ENCODE measurements at places on chromosomes 3 and 15.

DNA sequence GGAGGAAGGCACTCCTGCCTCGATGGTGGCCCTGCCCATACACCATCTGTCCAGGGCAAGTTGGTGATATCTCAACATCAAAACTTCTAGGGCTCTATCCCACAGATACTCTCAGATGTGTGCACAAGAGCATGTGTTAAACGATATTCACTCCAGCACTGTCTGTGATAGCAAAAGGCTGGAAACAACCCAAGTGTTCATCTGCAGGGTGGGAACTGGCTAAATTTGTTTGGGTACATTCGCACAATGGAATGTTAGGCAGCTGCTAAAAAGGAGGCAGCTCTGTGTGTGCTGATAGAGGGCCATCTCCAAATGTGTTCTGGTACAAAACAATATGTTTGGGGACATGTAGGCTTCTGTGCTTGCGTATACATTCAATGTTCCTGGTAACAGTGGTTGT lies 19.8 kb downstream of the IGDCC4 start:
- no peak for DNase-seq
- H3K27me3 ChIP-seq = peaks cover 38% of the 10 kb centered on the region
- H3K36me3 ChIP-seq = no peaks in the 10 kb centered on the region
- no peak overlapping the region for H3K27ac ChIP-seq

- peak; percentile 88 for DNase-seq
- peaks cover 95% of the 10 kb centered on the region for H3K4me1 ChIP-seq
- no peaks in the 10 kb centered on the region for H3K27me3 ChIP-seq
- peaks cover 87% of the 10 kb centered on the region for H3K36me3 ChIP-seq
- H3K27ac ChIP-seq = peak overlapping the region; percentile 95
These were observed 8.3 kb downstream of the PSTPIP1 start for GRCh38 chr15:77002954-77003912.

- H3K27ac ChIP-seq = no peak overlapping the region
- DNase-seq = no peak
- no peaks in the 10 kb centered on the region for H3K36me3 ChIP-seq
- H3K4me1 ChIP-seq = no peaks in the 10 kb centered on the region
These were observed 716.5 kb upstream of the GOLIM4 start for GRCh38 chr3:168812234-168812633.

DNA sequence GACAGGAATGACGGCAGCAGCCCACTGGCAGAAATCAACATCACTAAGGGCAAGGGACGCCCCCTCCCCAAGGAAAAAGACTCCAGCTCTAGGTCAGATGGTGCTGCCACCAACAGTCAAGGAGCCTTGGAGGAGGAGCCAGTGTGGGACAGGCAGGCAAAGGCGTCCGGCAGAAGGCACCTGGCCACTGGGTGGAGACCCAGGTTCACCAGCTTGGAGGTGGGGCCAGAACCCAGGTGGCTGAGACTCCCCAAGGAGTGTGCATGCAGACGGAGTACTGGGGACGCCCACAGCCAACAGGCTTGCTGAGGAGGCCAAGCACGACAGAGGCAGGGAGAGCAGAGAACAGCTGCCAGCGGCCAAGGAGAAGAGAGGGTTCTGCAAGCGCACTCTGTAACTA lies 35.2 kb downstream of the PTPN23 start:
- no peaks in the 10 kb centered on the region for H3K27me3 ChIP-seq
- no peak overlapping the region for H3K4me3 ChIP-seq
- peaks cover 4% of the 10 kb centered on the region for H3K4me1 ChIP-seq
- no peak overlapping the region for H3K27ac ChIP-seq
- H3K36me3 ChIP-seq = peaks cover 34% of the 10 kb centered on the region

- H3K4me1 ChIP-seq = no peaks in the 10 kb centered on the region
- no peaks in the 10 kb centered on the region for H3K36me3 ChIP-seq
- H3K4me3 ChIP-seq = no peak overlapping the region
- DNase-seq = no peak
- H3K27ac ChIP-seq = no peak overlapping the region
These were observed 47.2 kb upstream of the UBE3A start for GRCh38 chr15:25486051-25486450.

DNA sequence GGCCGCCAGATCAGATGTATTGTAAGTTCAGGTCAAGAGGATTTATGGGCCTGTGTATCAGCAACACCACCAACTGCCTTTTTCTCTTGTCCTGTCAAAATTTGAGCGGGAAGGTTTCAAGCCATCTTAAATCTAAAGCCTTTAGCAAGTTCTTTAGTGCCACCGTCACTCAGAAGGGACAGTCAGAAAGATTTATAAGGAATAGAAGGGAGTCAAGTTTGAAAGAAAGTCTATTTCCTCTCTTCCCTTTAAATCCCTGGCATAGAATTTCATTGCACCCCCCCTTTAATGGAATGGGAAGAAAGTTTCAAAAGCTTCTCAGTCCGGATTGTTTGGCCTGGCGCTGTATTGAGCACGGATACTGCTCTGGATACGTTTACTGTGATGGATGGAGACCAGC lies 359.4 kb downstream of the FEZF2 start:
- H3K4me3 ChIP-seq = no peak overlapping the region
- no peaks in the 10 kb centered on the region for H3K4me1 ChIP-seq
- H3K36me3 ChIP-seq = no peaks in the 10 kb centered on the region
- no peak for DNase-seq

GRCh38 chr15:84961114-84961452 lies 20.6 kb upstream of the PDE8A start:
- H3K4me3 ChIP-seq = no peak overlapping the region
- H3K36me3 ChIP-seq = no peaks in the 10 kb centered on the region
- H3K4me1 ChIP-seq = peaks cover 7% of the 10 kb centered on the region
- no peak overlapping the region for H3K27ac ChIP-seq

DNA sequence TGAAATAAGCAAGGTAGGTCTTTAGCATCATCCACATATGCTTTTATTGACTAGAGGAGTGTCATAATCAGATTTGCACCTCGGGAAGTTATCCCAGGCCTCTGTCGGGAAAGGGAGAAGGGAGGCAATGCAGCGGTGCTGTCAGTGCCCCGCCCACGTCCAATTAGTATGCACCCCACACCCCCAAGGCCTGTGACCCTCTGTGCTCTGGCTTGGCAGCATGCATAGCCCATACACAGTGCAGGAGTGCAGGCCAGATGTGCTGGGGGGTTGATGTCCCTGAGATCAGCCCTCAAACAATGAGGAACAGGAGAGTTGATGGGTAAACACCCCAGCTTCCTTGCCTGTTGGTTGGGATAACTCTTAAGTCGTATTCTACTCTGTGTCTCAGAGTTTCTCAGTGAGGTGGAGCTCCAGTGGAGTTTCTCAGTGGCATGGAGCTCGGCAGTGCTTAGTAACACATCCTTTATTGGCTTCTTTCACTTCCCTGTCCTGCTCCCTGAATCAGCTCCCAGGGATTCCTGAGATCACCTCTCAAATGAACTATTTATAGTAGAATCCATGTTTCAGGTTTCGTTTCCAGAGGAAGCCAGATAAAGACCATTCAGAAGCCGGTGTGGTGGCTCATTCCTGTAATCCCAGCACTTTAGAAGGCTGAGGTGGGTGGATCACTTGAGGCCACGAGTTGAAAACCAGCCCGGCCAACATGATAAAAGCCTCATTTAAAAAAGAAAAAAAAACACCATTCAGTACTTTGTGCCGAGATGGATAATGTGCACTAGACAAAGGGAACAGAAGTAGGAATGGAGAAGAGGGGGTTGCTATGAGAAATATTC lies 26.7 kb upstream of the NDUFB4 start:
- peaks cover 2% of the 10 kb centered on the region for H3K27me3 ChIP-seq
- H3K27ac ChIP-seq = no peak overlapping the region
- DNase-seq = no peak

GRCh38 chr3:4311496-4311895 lies 8.3 kb downstream of the SETMAR start:
- H3K27ac ChIP-seq = no peak overlapping the region
- H3K27me3 ChIP-seq = no peaks in the 10 kb centered on the region
- DNase-seq = no peak
- H3K4me3 ChIP-seq = no peak overlapping the region

DNA sequence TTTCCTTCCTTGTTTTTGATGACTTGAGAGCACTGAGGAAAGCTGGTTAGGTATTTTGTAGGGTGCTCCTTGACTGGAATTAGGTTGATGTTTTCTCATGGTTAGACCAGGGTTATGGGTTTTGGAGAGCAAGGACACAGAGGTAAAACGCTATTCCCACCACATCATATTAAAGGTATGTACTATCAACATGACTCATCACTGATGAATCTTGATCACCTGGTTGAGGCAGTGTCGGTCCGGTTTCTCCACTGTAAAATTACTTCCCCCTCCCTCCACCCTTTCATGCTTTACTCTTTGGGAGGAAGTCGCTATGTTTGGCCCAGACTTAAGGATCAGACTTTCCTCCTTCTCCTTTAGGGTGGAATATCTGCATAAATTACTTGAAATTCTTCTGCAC lies 201.6 kb downstream of the EDEM1 start:
- no peaks in the 10 kb centered on the region for H3K36me3 ChIP-seq
- no peaks in the 10 kb centered on the region for H3K4me1 ChIP-seq
- H3K27me3 ChIP-seq = no peaks in the 10 kb centered on the region
- H3K27ac ChIP-seq = no peak overlapping the region
- no peak for DNase-seq
- H3K4me3 ChIP-seq = no peak overlapping the region

GRCh38 chr3:11591391-11592282 lies 52.1 kb downstream of the VGLL4 start:
- peak overlapping the region; percentile 27 for H3K27ac ChIP-seq
- H3K36me3 ChIP-seq = peaks cover 23% of the 10 kb centered on the region

GRCh38 chr15:83709241-83709640 lies 55.3 kb downstream of the ADAMTSL3 start:
- no peaks in the 10 kb centered on the region for H3K36me3 ChIP-seq
- no peaks in the 10 kb centered on the region for H3K4me1 ChIP-seq
- H3K4me3 ChIP-seq = no peak overlapping the region
- DNase-seq = no peak
- no peak overlapping the region for H3K27ac ChIP-seq
- no peaks in the 10 kb centered on the region for H3K27me3 ChIP-seq

- DNase-seq = no peak
- H3K4me1 ChIP-seq = no peaks in the 10 kb centered on the region
- H3K27me3 ChIP-seq = no peaks in the 10 kb centered on the region
- H3K27ac ChIP-seq = no peak overlapping the region
- no peaks in the 10 kb centered on the region for H3K36me3 ChIP-seq
These were observed 496.9 kb downstream of the CADM2 start for GRCh38 chr3:85455561-85456200.

GRCh38 chr3:140500473-140500872 lies 177.4 kb upstream of the TRIM42 start:
- no peaks in the 10 kb centered on the region for H3K36me3 ChIP-seq
- H3K27me3 ChIP-seq = peaks cover 2% of the 10 kb centered on the region
- no peak for DNase-seq
- no peak overlapping the region for H3K4me3 ChIP-seq
- H3K4me1 ChIP-seq = no peaks in the 10 kb centered on the region

GRCh38 chr3:185152410-185153170 lies at the start of gene C3orf70:
Gene C3orf70, minus strand, starts transcription at chr3:185153060. Its CDS starts 237 bp downstream, at chr3:185152823.
- no peaks in the 10 kb centered on the region for H3K36me3 ChIP-seq
- H3K27ac ChIP-seq = peak within 1 kb of the TSS; percentile 30
- H3K4me1 ChIP-seq = peaks cover 4% of the 10 kb centered on the region
- H3K27me3 ChIP-seq = peaks cover 35% of the 10 kb centered on the region
- peak; percentile 40 for DNase-seq
- peak within 1 kb of the TSS; percentile 76 for H3K4me3 ChIP-seq

DNA sequence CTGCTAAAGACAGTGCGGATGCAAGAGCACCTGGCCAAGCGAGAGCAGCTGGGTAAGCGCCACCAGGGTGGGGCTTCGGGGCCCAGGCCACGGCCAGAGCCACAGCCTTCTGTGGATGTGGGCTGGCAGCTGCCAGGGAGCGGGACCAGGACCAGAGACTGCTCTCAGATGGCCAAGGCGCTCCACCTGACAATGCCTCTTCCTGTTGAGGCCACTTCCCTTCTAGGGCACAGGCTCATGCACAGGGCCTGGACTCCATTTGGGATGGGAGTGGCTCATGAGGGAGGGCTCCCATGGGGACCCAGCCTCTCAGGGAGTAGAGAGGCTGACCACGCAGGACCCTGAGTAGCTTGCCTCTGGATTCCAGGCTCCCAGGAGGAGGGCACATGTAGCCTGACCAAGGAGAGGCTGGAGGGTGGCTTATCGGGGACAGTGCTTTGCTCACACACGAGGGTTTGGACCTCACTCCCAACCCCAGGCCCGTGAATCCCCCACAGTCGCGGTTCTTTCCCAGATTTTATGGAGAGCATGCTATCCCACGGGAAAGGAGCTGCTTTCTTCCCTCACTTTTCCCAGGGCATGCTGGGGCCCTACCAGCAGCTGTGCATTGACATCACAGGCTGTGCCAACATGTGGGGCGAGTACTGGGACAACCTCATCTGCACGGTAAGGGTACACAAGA lies 25.1 kb downstream of the ACAA1 start:
- H3K27ac ChIP-seq = no peak overlapping the region
- peaks cover 3% of the 10 kb centered on the region for H3K27me3 ChIP-seq
- no peak overlapping the region for H3K4me3 ChIP-seq
- no peak for DNase-seq
- H3K4me1 ChIP-seq = peaks cover 3% of the 10 kb centered on the region

- H3K27me3 ChIP-seq = no peaks in the 10 kb centered on the region
- H3K36me3 ChIP-seq = no peaks in the 10 kb centered on the region
- H3K4me1 ChIP-seq = no peaks in the 10 kb centered on the region
- H3K4me3 ChIP-seq = no peak overlapping the region
- DNase-seq = no peak
These were observed 25.5 kb downstream of the GLDN start for GRCh38 chr15:51366920-51367319.

DNA sequence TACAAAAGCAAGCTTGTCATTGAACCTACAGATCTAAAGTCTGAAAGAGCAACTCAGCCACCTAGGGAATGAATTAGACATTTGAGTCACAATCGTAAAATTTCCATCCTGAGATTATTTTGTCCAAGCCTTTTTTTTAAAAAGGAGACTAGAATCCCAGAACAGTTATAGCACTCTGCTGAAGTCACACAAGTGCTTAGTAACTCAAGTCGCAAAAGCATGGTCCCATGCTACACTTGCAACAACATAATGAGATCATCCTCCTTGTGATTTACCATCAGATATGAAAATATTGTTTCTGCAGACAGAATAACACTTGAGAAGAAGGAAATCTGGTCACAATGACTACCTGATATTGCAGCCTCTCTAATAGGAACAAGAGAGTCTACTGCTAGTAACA lies 106.7 kb downstream of the ZIC4 start:
- no peaks in the 10 kb centered on the region for H3K27me3 ChIP-seq
- no peak for DNase-seq
- no peaks in the 10 kb centered on the region for H3K4me1 ChIP-seq

DNA sequence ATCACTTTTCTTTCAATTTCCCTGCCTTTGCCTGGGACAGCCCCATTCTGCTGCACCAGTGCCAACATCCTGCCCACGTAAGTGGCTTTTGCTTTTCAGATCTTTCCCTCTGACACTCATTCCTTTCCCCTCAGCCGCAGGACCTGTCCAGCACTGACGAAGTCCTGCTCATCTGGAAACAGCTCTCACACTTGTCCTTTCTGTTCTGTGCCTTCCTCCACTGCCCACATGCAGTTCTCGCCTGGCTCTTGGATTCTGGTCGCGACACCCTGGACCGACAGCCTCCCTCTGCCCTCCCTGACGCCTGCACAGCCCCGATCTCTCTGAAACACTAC lies 99.7 kb downstream of the ADCY5 start:
- H3K4me3 ChIP-seq = no peak overlapping the region
- peaks cover 29% of the 10 kb centered on the region for H3K4me1 ChIP-seq
- no peaks in the 10 kb centered on the region for H3K36me3 ChIP-seq
- no peak for DNase-seq
- H3K27ac ChIP-seq = no peak overlapping the region

All from activated CD8-positive, alpha-beta T cell treated with anti-CD3 and anti-CD28 coated beads, Interleukin-2, amount 10 ng/mL, durations not matched to agents 7 days and 5 days (primary cell).